ENCODE measurements at places on chromosomes 3 and 15. TPM values are rescaled to one million over a fixed set of nuclear protein-coding genes. Genes with fewer than 3 reads are reported as not detected.

The FBXO40 gene
- total RNA-seq, result under 0.01 TPM

The TGM5 gene
- not detected for total RNA-seq

The NPAP1 gene
- total RNA-seq, result 0.49 TPM

The NLGN1 gene
- total RNA-seq, result 61.0 TPM

The TFRC gene
- total RNA-seq, result 77.9 TPM

The CPNE4 gene
- total RNA-seq, result 7.9 TPM

The RETNLB gene
- total RNA-seq, result not detected

The FRMD5 gene
- total RNA-seq, result 19.7 TPM

The CAV3 gene
- total RNA-seq, result not detected

The UBA7 gene
- total RNA-seq, result 3.0 TPM

The ZPLD1 gene
- under 0.01 TPM for total RNA-seq

The UBAP1L gene
- 2.0 TPM for total RNA-seq

The TNNC1 gene
- total RNA-seq, result 0.49 TPM

The PLS1 gene
- total RNA-seq, result 1.5 TPM

The COL6A5 gene
- under 0.01 TPM for total RNA-seq

The OR5K2 gene
- total RNA-seq, result not detected

The IL17RD gene
- 47.5 TPM for total RNA-seq

The SMCO1 gene
- total RNA-seq, result not detected

The CIP2A gene
- 15.0 TPM for total RNA-seq

The TEX55 gene
- total RNA-seq, result not detected

The WDR93 gene
- 0.25 TPM for total RNA-seq

The CFAP100 gene
- total RNA-seq, result 2.5 TPM

The CPNE9 gene
- 0.49 TPM for total RNA-seq

The MESP2 gene
- not detected for total RNA-seq

The LMAN1L gene
- total RNA-seq, result not detected

The DET1 gene
- total RNA-seq, result 7.9 TPM

The XCR1 gene
- not detected for total RNA-seq

The PGBD4 gene
- 3.2 TPM for total RNA-seq

The CCR3 gene
- total RNA-seq, result not detected

The TTLL13 gene
- total RNA-seq, result under 0.01 TPM

The SI gene
- not detected for total RNA-seq

The ZNF280D gene
- 79.9 TPM for total RNA-seq

The ARL14 gene
- total RNA-seq, result not detected

The SV2B gene
- 37.1 TPM for total RNA-seq

The PDCD7 gene
- 11.1 TPM for total RNA-seq

The RNF168 gene
- total RNA-seq, result 16.7 TPM

The GOLGA8S gene
- under 0.01 TPM for total RNA-seq

The SPG11 gene
- total RNA-seq, result 57.0 TPM

The ABHD14A gene
- total RNA-seq, result 11.6 TPM

The GPR171 gene
- total RNA-seq, result not detected

The ADCY5 gene
- 22.1 TPM for total RNA-seq

The NUP210 gene
- 7.6 TPM for total RNA-seq

The SPESP1 gene
- total RNA-seq, result 0.25 TPM

The CLDN18 gene
- total RNA-seq, result under 0.01 TPM

The CRYBG3 gene
- 4.9 TPM for total RNA-seq

The WWTR1 gene
- 11.3 TPM for total RNA-seq

The SNUPN gene
- total RNA-seq, result 19.7 TPM

The MYL3 gene
- 0.49 TPM for total RNA-seq

The TF gene
- 2.7 TPM for total RNA-seq

The PIERCE2 gene
- total RNA-seq, result 2.5 TPM

The GOLGA8N gene
- total RNA-seq, result 3.0 TPM
